Smooth muscle cell of the umbilical artery (primary cell): ENCODE measurements at places on chromosomes 12 and 14. TPM values are rescaled to one million over a fixed set of nuclear protein-coding genes. Genes with fewer than 3 reads are reported as not detected.

FGD6 gene
- total RNA-seq: 18.7 and 24.4 TPM in 2 replicates

CCDC177 gene
- not detected in 2 replicates for total RNA-seq

WNT5B gene
- total RNA-seq: 39.5 and 89.6 TPM in 2 replicates

IL31 gene
- not detected in 2 replicates for total RNA-seq

CLEC2A gene
- not detected in 2 replicates for total RNA-seq

TMEM30B gene
- not detected in 2 replicates for total RNA-seq
